ENCODE measurements at places on chromosomes 6 and 20.

DNA sequence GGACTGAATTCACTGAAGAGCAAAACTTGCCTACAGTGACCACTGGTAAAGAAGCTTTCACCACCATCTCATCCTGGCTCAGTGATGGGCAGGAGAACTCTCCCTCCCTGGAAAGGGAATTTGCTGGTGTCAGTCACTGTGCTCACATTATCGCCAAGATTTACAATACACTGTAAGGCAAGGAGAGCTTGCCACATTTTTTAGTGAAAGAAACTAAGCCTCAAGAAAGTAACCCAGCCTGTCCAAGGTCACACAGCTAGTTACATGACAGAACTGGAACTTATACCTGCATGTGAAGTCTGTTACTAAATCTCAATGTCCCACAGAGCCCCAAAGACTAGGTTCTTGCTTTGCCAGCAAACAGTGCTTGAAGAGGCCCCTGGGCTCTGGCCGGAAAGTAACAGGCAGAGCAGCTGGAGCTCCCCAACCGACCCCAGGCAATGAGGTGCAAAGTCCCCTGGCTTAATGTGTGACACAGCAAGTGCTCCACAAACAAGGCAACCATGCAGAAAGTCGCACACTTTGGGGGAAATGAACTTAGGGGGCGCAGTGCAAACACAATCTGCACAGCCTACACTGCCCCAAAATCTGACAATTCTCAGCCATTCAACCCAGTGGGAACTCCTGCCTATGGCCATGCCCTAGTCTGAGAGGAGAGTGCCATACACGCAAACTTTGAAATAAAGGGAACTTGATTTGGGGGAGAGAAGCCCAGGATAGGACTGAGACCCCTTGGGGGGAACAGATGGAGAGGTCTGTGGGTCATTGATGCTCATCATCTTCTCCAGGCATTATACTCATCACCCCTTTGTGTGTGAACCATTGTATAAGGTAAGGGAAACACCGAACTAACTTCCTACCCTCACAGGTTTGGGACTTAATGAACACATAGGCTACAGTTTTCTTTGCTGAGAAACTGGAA lies 1.9 kb downstream of the BCL2L1 start:
- no peaks in the 10 kb centered on the region for H3K27me3 ChIP-seq
- no peaks in the 10 kb centered on the region for H3K36me3 ChIP-seq
- peak; percentile 66 for DNase-seq
- H3K4me1 ChIP-seq, result peaks cover 32% of the 10 kb centered on the region
- H3K4me3 ChIP-seq, result peak overlapping the region; percentile 63

GRCh38 chr6:128482642-128483041 lies 37.8 kb downstream of the PTPRK start:
- H3K27ac ChIP-seq, result no peak overlapping the region
- H3K4me1 ChIP-seq, result no peaks in the 10 kb centered on the region

DNA sequence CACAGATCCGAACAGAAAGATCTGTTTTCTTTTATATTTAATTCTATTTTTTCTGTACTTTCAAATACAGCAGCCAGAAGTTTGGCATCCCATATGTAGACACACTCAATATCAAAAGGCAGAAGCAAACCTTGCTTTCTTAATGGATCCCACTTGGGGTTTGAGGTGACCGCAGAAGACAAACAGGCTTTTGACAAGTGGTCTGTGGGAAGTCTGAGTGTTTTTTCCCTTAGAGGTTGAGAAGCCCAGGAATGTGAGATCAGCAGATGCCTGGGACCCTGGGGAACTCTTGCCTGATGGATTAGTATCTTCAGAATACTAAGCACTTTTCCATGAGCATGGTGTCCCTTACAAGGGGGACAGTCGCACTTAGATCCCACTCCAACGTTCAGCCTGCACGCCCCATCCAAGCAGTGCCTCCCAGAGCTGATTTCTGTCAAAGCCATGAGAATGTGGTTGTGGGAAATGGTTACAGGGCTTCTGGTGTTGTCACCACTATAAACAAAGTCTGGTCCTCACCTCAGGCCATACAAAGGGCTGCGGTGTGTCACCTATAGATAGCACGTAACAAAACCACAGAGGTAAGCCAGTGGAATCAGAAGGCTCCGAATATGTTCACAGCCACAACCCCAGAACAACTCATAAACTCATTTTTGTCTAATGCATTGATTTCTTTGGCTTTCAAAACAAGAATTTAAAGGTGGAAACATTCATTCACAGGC lies 12.7 kb downstream of the IL17F start:
- H3K36me3 ChIP-seq, result no peaks in the 10 kb centered on the region
- DNase-seq, result no peak
- no peak overlapping the region for H3K27ac ChIP-seq
- H3K27me3 ChIP-seq, result no peaks in the 10 kb centered on the region
- no peaks in the 10 kb centered on the region for H3K4me1 ChIP-seq

DNA sequence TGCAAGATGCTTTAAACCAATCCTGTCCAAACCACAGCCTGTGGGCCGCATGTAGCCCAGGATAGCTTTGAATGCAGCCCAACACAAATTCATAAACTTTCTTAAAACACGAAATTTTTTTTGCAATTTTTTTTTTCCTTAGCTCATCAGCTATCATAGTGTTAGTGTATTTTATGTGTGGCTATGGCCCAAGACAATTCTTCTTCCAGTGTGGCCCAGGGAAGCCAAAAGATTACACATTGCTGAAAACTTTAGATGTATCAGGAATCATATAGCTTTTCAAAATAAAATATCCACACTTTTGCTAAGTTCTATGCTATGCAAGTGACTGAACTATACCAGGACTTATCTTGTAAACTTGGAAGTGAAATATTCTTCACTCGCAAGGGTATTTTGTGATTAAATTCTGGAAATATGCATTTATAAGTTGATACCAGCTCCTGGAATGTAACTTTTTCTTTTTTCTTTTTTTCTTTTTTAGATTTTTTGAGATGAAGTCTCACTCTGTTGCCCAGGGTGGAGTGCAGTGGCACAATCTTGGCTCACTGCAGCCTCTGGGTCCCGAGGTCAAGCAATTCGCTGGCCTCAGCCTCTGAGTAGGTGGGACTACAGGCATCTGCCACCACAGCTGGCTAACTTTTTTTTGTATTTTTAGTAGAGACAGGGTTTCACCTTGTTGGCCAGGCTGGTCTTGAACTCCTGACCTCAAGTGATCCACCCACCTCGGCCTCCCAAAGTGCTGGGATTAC lies 49.8 kb downstream of the MTHFD1L start:
- H3K27ac ChIP-seq, result no peak overlapping the region

- peak; percentile 86 for DNase-seq
- peak overlapping the region; percentile 35 for H3K4me3 ChIP-seq
- H3K36me3 ChIP-seq, result no peaks in the 10 kb centered on the region
- no peaks in the 10 kb centered on the region for H3K27me3 ChIP-seq
Observed at GRCh38 chr6:116561377-116562018, 7.9 kb downstream of the CALHM4 start.
